ENCODE measurements at places on chromosomes 3 and 15.

DNA sequence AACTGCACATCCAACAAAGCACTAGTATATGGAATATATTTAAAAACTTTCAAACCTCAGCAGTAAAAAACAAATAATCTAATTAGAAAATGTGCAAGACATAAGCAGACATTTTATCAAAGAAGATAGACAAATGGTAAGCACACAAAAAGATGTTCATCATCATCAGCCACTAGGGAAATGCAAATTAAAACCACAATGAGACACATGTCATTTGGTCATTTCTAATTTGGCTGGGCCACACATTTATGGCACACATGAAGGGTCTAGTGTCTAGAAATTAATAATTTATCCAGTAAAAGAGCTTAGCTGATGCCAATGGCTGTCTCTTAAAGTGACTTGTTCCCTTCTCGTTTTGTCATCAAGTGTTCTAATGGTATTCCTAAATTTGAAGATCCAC lies 45.8 kb downstream of the ARHGAP31 start:
- no peak for DNase-seq

DNA sequence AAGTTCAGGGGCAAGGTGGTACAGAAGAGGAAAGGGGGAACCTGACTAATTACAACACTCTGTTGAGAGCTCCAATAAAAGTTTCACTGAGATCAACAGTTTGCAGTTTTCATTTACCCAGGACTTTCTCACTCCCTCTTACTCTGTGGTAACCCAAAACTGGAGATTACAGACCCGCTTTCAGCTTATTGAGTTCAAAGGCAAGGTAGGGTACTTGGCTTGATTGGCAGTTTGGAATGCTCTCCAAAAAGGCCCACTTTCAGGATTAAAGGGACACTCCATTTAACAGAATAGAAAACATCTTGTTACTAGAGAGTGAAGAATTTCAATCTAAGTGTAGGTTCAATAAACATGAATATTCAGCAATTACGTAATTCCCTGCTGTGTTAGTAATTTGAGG lies 117.6 kb upstream of the ETV5 start:
- no peak for DNase-seq

DNA sequence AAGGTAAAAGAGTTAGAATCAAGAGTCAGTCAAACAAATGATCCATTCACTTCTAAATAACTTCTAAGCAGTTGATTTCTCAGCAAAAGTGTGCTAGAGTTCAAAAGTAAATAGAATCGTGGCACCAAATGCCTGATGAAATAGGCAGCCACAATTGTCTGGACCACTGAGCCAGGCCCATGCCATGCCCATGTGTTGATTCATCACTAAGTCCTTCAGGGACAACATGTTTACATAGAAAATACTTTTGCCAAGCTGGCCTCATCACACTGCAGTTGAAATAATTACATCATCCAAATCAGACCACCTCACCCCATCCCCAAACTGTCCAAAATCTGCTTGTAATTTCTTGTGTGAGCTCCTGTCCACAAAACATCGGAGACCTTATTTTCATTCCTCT lies 216.3 kb downstream of the IGSF11 start:
- DNase-seq, result no peak

- DNase-seq, result no peak
Observed at GRCh38 chr3:47890828-47891612, 88.1 kb downstream of the DHX30 start.

Data from stimulated activated CD4-positive, alpha-beta T cell treated with anti-CD3 and anti-CD28 coated beads, Interleukin-1b, Interleukin-23, amount 100 ng/mL, for 4 hours (primary cell).